ENCODE measurements at places on chromosomes 3 and 15.

DNA sequence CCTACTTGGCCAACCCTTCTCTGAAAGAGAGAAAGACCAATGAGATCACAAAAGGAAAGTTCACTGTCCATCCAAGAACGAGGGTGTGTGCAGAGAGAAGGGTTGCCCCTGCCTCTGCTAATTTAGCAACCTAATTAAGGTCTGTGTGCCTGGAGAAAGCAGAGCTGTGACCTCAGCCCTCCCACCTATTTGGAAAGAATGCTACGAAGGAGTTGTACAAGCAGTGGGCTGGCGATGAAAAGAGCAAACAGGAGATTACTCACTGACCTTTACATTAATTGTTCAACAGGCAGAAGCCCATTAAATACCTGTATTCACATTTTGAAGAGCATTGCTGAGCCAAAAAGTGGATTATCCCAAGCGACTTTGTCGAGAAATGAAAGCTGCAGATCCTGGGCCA lies 314.9 kb downstream of the NTRK3 start:
- DNase-seq: no peak

DNA sequence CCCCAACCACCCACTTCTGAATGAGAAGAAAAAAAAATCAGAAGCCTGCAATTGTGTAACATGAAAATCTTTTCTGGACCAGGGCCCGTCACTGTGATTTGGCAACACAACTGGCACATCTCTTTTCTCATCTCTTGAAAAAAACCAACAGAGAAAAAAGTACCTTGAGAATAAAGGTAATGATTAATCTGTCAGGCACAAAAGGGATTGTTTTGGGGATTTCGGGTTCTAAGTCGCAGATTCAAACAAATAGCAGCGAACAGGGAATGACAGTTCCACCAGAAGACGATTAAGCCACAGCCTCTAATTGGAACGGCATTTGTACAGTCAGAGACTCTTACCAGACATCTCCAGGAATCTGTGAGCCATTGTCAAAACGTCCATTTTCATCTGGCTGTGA lies at the start of gene AQP9:
TSS of gene AQP9 (plus strand) at position 276 of the 400 bp plus-strand sequence. CDS start 185 bp downstream, outside the sequence.
- DNase-seq: no peak

GRCh38 chr15:74128785-74129585 lies 1.4 kb upstream of the ISLR2 start:
- DNase-seq: no peak

GRCh38 chr3:158249183-158249582 lies 139.3 kb downstream of the RSRC1 start:
- no peak for DNase-seq

GRCh38 chr15:25243800-25244097 lies 195.1 kb downstream of the UBE3A start:
- DNase-seq: no peak

DNA sequence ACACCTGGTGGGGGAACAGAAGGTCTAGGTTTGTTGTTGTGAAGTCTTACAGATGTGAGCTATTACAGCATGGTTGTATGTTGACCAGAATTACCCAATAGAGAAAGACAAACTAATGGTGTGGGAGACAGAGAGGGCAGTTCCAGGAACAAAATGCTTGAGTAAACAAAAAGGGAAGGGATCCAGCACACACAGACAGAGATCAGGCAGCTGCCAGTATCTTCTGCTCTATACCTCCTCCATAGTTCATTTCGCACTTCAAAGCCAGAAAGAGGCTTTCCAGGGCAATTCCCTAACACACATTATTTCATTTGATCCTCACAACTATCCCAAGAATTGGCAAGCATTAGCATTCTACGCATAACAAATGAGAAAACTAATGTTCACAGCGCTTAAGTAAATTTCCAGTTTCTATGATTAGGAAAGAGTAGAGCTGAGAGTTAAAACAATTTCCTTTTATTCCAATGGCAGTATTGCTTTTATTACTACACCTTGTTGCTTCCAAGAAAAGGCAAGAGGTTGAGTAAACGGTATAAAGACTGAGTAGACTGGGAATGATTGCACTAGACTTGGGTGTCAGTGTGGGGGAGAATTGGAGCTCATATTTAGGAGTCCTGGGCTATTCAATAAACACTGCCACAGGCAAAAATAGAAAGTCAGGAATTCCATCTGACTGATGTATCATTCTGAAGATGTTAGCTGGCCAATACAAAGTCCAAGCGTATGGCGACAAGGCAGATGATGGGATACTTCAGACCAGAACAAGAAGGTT lies 39.7 kb upstream of the ZNF280D start:
- DNase-seq: no peak

- no peak for DNase-seq
Measured at GRCh38 chr15:84778194-84778593, 29.8 kb downstream of the ZNF592 start.

GRCh38 chr3:114411811-114412803 lies 118.3 kb downstream of the TIGIT start:
- no peak for DNase-seq

DNA sequence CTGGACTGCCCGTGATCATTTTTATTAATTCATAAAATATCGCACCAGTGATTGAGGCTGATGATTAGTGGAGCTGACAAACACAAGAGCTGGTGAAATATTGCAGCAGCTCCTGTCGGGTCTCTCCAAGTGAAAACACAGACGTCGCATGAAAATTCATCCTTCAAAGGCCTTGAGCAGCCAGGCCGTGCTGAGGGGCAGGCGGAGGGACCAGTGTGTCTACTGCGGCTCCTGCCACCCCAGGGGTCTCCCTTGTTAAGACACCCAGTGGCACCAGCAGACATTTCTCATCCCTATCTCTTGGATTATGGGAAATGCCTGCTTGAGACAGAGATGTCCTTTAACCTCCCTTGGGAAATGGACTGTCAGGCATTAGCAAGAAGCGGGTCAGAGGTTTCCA lies 289.4 kb upstream of the TLE3 start:
- no peak for DNase-seq

- DNase-seq: no peak
Measured at GRCh38 chr3:151062611-151063010, 22.9 kb upstream of the MED12L start.

- no peak for DNase-seq
Measured at GRCh38 chr15:33467816-33468163, 157.0 kb downstream of the RYR3 start.

GRCh38 chr3:119898478-119899191 lies 116.7 kb downstream of the NR1I2 start:
- no peak for DNase-seq

DNA sequence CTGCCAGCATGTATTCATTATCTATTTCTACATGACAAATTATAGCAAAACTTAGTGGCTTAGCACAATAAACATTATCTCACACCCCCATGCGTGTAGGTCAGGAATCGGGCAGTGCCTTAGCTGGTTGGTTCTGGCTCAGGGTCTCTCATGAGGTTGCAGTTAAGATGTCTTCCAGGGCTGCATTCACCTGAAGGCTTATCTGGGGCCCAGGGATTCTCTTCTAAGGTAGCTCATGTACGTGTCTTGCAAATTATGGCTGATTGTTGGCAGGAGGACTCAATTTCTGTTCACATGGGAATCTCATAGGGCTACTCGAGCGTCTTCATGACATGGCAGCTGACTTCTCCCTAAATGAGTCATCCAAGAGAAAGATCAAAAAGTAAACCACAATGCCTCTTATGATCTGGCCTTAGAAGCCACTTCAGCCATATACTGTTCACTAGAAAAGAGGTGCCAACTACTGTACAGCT lies 42.9 kb upstream of the TSC22D2 start:
- DNase-seq: no peak

DNA sequence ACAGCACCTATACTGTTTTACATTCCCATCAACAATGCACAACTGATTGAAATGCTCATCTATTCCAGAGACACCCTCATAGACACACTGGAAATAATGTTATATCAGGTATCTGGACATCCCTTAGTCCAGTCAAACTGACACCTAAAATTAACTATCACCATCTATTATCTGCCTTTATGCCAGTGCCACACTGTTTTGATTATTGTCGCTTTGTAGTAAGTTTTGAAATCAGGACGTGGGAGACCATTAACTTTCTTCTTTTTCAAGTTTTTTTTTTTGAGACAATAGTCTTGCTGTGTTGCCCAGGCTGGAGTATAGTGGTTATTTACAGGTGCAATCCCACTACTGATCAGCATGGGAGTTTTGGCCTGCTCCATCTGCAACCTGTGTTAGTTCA lies 9.4 kb upstream of the KLHL40 start:
- no peak for DNase-seq

- no peak for DNase-seq
Measured at GRCh38 chr3:179105881-179106280, 34.3 kb upstream of the ZMAT3 start.

DNA sequence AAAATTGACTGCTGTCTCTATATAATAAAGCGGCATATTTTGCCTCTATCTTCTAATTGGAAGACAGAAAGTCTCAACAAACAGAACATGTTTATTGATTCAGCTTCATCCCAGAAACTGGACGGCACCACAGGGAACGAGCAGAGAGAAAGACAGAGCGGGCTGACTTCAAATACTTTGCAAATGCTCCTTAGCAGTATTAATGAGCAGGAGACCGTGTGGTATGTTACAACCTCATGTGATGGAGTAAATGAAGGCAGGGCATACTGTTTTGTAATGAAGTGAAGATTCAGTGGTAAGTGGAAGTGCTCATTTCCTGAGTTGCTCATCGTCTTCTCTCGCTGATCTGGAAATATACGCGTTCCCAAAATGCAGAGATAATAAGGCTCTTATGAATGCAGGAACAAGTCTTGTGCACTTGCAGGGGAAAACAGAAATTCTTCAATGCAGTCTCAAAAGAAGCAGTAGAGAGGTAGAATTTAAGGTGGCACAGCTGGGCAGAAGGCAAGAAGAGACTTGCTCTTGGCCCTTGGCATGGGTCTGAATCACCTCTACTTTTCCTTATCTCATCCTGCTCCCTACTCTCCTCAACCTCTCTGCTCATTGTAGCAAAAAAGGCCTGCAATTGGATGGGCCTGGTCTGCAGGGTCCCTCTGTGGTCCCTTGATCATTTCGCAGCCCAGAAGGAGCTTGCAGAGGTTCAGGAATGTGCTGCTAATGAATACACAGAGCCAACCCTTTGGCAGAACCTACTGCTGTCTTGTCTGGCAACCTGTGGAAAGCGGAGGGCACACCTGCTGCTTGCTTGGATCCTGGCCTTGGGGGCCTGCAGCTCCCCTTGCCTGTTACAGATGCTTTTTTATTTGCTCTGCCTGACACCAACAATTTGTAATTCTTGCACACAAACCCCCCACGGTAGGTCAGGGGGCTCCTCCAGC lies 604.9 kb upstream of the CFAP20DC start:
- no peak for DNase-seq

GRCh38 chr3:184783319-184783718 lies 28.6 kb upstream of the VPS8 start:
- DNase-seq: no peak

DNA sequence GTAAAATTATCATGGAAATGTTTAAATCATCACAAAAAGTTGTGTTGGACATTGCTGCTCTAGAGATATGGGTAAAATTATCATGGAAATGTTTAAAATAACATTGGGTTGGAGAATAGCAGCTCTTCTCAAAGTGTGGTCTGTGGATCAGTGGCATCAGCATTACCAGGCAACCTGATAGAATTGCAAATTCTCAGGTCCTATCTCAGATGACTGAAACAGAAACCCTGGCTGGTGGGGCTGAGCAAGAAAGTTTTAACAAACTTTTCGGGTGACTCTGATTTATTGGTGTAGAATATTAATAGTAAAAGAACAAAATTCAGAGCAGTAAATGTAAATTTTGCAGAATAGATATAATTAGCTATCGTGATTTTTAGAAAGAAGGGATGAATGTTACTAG lies 28.9 kb downstream of the NXPE3 start:
- no peak for DNase-seq

DNA sequence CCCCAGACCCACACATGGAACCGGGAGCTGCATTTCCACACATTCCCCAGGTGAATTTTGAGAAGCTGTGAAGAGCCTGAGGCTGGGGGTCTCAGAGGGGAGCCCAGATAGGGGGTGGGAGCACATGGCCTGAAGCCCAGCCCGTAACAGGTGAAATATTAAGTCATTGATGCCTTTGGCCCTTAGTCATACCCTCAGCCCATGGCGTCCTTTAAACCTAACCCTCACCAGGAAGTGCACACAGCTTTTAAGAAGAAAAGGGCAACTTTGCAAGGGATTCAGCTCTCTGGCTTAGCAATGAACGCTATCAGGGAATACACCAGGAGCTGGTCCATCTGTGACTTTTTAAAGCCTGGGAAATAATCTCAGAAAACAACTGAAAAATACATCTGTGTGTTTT lies 40.6 kb downstream of the WNT7A start:
- DNase-seq: no peak

DNA sequence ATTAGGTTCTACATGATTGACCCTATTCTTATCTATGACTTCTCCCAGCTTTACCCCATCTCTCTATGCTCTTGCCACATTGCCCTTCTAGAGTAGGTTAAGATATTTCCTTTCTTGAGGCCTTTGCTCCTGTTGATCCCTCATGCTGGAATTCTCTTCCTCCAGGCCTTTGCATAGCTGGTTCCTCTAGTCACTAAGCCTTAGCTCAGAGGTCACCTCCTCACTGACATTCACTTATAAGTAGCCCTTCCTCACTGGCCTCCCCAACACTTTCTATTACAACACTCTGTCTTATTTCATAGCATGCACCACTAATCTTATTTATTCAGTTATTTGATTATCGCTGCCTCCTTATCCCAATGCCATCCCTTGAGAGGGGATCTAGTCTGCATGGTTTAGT lies 228.4 kb upstream of the COL8A1 start:
- no peak for DNase-seq

- DNase-seq: peak; percentile 74
Measured at GRCh38 chr3:12588039-12589009, 31.4 kb downstream of the MKRN2 start.

- no peak for DNase-seq
Measured at GRCh38 chr3:122271246-122271898, 53.7 kb upstream of the CSTA start.

- DNase-seq: no peak
Measured at GRCh38 chr3:137293086-137293485, 335.3 kb downstream of the IL20RB start.

GRCh38 chr3:69164296-69164695 lies 41.9 kb upstream of the LMOD3 start:
- no peak for DNase-seq

DNA sequence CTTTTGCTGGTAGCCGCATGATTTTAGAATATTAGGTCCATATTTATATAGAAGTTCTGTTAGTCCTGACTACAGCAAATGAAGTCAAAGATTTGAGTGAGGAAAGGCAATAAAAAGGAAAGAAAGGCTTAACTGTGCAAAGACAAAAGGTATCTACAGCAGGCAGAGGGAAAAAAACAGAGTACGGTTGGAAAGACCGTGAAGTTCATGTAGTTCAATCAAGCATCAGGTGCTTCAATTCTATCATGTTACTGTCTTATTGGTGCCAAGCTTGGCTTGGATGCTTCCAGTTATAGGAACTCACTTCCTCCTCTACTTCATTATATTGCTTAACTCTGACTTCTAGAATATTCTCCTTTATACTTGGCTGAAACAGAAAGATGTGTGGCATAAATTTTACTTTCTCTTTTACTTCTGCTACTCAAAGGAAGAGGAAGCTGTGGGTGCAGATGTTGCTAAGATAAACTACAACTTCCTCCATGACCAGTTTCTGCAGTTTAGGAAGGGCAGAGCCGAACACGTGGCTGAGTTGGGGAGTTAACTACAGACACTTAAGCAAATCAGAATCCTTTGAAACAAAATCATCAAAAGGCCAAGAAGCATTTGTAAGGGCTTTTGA lies 72.6 kb upstream of the ZBED2 start:
- no peak for DNase-seq

Measured in NCI-H1105 (cell line).